Melanocyte of skin (primary cell): ENCODE measurements at places on chromosomes 1 and 21. TPM values are rescaled to one million over a fixed set of nuclear protein-coding genes. Genes with fewer than 3 reads are reported as not detected.

Gene RSPH1
- 0.36 TPM in 1 of 2 replicates, not detected in the other for total RNA-seq

Gene C1orf116
- total RNA-seq = under 0.01 TPM in 1 of 2 replicates, not detected in the other

Gene ARHGEF10L
- total RNA-seq = 8.9 and 10.3 TPM in 2 replicates

Gene LENEP
- 0.36 and 1.0 TPM in 2 replicates for total RNA-seq

Gene LRIG2
- total RNA-seq = 13.1 and 23.3 TPM in 2 replicates

Gene PRAMEF8
- total RNA-seq = not detected in 2 replicates

Gene THEM5
- not detected in 2 replicates for total RNA-seq

Gene C4BPA
- not detected in 2 replicates for total RNA-seq

Gene PRELP
- total RNA-seq = 0.34 and 0.36 TPM in 2 replicates

Gene GRIK3
- total RNA-seq = not detected in 2 replicates

Gene SPRR2B
- not detected in 2 replicates for total RNA-seq

Gene NRIP1
- 41.0 and 46.3 TPM in 2 replicates for total RNA-seq

Gene NIBAN1
- total RNA-seq = 8.3 and 37.1 TPM in 2 replicates

Gene DMBX1
- total RNA-seq = not detected in 2 replicates

Gene GPR89A
- total RNA-seq = 38.0 and 45.0 TPM in 2 replicates

Gene ZSWIM5
- total RNA-seq = under 0.01 TPM in 1 of 2 replicates, not detected in the other

Gene CHODL
- total RNA-seq = 0.36 TPM in 1 of 2 replicates, not detected in the other

Gene VWA1
- total RNA-seq = 0.77 and 4.3 TPM in 2 replicates

Gene UBR4
- 124 and 160 TPM in 2 replicates for total RNA-seq

Gene ACTL8
- not detected in 2 replicates for total RNA-seq

Gene CELA3A
- not detected in 2 replicates for total RNA-seq

Gene CXADR
- 19.3 and 28.5 TPM in 2 replicates for total RNA-seq

Gene KCNT2
- total RNA-seq = not detected in 2 replicates

Gene CRYAA
- total RNA-seq = not detected in 2 replicates

Gene RBM15
- total RNA-seq = 41.6 and 49.7 TPM in 2 replicates

Gene DNAJB4
- 21.0 and 25.0 TPM in 2 replicates for total RNA-seq

Gene SLC5A9
- total RNA-seq = under 0.01 TPM in 1 of 2 replicates, not detected in the other
